ENCODE measurements at places on chromosomes 6 and 20.

- no peak for DNase-seq
Observed at GRCh38 chr6:90411292-90411781, 114.7 kb upstream of the BACH2 start.

GRCh38 chr20:37418591-37419109 lies 72.7 kb downstream of the SRC start:
- no peak for DNase-seq

DNA sequence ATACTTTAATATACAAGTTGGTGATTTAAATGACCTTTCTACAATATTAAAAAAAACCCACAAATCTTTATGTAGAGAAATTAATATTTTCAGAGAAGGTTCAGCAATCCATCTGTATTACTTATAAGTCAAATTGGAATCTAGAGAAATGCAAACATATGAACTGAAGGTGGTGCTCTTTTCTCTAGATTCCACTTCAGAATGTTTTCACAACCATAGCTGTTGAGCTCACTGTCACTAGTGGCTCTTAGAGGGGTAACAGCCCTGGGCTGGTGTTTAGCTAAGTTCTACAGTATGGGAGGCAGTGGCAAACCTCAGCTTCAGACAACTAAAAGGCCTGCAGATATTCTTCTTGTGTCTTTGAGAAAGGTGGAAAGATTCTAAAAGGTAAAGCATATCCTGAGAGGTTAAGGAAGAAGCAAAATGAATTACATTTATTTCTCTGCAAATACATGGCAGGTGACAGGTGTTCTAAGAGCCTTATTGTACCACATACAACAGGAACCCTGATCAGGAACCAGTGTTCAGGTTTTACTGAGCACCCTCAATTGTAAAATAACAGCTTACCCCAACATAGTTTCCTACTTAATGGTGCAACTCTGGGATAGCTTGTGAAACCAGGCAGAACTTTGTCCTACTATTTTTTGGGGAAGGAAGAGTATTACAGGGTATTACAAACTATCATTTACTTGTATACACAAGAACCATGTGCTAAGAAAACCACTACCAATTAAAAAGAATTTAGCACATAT lies 56.6 kb upstream of the SAMHD1 start:
- no peak for DNase-seq

DNA sequence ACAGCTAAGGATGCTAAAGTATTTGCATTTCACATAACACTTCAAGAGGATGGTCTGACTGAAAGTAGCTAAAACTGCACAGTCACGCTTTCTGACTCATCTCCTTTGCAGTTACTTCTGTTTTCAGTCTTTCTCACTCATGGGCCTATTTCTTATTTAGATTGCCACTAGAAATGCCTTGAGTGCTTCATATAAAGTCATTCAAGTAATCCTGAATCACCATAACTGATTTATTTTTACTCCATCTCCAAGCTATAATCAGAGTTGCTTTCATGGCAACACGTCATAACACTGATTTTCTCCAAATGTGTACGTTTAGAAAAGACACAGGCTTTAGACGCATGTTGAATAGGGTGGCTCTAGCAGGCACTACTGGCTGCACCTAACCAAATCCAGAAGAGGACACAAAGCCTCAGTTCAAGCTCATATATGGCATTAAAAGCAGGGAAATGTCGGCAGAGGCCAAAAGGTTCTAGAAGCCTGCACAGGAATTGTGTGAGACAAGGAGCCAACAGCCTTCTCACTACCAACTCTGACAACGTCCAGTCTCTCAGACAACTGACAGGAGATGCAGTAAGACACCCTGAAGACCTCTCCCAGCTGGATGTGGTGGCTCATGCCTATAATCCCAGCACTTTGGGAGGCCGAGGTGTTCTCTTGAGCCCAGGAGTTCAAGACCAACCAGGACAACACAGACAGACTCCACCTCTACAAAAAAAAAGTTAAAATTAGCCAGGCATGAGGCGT lies 64.1 kb upstream of the BEND6 start:
- DNase-seq = no peak

DNA sequence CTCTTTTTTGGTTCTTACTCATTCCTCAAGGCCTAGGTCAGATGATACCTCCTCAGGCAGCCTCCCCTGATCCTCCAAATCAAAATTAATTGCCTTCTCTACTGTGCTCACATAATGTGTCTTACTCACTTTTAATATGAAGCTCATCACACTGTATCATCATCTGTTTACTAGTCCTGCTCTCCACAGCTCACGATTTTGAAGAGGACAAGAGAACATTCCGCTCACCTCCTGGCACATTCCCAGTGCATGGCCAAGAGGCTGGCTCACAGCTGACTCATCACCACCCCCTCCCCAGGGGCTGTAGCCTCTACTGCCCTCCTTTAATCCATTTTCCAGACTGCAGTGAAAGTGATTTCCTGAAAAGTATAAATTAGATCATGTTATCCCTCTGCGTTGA lies 133.1 kb downstream of the ALDH8A1 start:
- DNase-seq = no peak

GRCh38 chr20:24836041-24836533 lies 113.0 kb upstream of the CST7 start:
- no peak for DNase-seq

DNA sequence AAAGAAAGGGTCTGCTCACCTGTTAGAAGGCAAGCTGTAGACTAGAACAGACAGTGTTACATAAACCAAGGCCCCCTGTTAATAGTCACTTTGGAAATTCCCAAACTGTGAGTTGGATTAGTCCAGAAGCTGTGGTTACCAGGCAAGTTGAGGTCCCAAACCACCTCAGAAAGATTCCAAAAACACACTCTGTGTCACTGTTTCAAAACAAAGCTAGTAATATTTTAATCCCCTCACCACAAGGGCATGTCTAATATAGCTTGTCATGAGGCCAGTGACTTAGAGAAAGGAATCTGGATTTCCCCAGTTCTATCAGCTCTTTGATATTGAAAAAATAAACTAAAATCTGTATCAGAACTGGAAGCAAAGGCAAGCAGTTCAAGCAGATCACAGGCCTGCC lies 244.6 kb downstream of the HAO1 start:
- DNase-seq = no peak

- no peak for DNase-seq
Observed at GRCh38 chr20:20823476-20823881, 111.0 kb upstream of the RALGAPA2 start.

DNA sequence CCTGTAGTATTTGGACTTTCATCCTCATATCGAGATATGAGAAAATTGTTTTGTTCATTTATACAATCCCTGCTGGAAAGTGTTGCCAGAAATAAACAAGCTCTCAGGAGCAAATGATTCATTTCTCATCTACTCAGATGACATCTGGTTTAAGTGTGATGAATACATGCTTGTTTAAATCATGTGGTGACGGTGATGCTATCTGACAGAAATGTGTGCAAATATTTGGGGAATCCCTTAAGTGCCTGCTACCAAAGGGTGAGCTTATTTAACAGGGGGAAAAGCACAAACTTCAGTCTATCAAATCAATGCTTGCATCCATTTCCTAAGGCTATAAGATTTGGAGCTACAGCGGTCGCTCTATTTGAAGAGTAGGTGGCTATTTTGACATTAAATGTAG lies 368.3 kb upstream of the SASH1 start:
- DNase-seq = no peak

- DNase-seq = no peak
Observed at GRCh38 chr6:14025160-14025559, 92.4 kb upstream of the CD83 start.

DNA sequence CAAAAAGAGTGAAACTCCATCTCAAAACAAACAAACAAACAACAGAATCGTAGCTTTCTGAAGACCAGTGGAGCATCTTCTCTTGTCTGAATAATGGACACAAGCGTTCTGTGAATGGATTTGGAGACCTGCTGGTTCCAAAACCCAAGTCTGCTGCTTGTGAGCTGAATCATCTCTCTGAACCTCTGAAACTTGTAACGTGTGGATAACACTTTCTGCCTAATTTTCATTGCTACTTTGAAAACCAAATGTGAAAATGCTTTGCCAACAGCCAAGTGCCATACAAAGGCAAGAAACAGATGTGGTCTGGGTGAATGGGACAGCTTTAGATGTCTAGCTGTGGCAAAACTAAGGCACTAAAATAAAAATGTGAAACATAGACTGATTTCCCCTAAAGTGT lies 44.3 kb downstream of the PHACTR1 start:
- no peak for DNase-seq

- no peak for DNase-seq
Observed at GRCh38 chr6:134372603-134373281, 54.8 kb upstream of the SGK1 start.

DNA sequence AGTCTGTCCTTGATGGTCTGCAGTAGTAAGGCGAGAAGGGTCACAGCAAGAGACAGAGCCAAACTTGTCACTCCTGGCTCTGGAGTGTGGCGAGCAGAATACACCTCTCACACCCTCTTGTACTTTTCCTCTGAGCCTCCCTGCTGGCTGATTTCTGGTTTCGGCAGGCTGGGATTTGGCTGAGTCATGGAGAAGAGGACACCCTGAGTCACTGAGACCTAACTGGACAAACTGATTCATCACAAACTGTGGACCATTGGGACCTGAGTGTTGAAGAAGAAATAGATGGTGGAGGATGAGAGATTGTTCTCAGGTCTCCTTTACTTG lies 101.7 kb downstream of the F13A1 start:
- no peak for DNase-seq

GRCh38 chr20:46220455-46221207 lies 87.7 kb downstream of the CDH22 start:
- DNase-seq = no peak

GRCh38 chr6:33343953-33344611 lies 26.5 kb upstream of the ZBTB22 start:
- no peak for DNase-seq

DNA sequence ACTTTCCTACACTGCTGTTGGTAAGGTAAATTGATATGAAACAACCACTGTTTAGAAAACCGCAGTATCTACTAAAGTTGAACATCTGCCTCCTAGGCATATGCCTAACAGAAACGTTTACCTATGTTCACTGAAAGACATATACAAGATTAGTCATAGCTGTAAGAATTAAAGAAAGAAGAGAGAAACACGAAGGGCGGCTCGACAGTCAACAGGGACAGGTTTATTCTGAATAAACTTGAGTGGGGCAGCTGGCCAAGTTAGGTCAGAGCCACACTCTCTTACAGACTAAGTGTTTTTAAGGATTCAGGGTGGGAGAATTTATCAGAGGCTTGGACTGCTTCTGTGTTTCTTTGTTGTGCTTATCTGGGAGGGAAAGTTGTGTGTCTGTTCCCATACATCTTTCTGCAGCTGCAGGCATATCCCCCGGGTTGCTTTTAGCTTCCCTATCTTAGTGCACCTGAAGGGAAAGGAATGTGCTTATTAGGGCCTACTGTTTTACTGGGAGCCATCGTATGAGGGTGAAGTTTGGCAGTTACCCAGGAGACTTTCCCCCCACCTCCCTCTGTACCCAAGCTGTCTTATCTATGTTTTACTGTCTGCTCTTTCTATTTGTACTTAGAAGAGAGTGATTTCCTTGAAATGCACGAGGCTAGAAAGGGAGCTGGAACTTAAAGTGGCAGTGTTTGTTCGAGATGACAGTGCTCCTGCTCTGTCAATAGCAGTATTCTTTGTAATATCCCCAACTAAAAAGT lies 20.4 kb downstream of the PROCR start:
- no peak for DNase-seq

DNA sequence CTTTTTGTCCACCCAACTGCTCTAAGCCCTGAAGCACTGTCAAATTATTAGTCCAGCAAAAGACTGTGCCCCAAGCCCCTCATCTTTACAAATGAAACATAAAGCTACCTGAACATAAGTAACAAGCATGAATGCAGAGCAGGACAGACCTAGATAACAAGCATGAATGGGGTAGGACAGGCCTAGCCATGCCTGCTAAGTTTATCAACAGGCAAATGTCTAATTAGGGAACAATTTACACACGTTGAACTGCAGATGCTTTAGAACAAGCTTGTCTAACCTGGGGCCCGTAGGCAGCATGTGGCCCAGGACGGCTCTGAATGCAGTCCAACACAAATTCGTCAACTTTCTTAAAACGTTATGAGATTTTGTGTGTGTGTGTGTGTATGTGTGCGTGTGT lies 13.6 kb downstream of the FBXO30 start:
- DNase-seq = no peak

DNA sequence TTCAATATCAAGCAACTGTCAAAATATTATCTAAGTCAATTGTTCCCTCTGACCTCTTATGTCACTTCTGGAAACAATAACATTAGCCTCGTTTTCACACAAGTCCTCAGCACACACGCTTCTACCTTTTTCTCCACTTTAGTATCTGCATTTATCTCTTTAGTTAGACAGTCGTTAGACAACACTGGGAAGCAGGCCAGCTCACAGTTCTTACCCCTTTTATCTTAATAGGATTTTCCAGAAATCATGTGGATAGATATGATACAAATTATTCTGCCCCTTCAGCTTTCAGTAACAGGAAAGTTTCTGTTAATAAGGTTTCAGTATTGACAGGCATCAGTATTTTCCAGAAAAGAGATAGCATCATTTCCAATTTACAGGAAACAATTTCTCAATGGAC lies 25.9 kb upstream of the HAO1 start:
- no peak for DNase-seq

DNA sequence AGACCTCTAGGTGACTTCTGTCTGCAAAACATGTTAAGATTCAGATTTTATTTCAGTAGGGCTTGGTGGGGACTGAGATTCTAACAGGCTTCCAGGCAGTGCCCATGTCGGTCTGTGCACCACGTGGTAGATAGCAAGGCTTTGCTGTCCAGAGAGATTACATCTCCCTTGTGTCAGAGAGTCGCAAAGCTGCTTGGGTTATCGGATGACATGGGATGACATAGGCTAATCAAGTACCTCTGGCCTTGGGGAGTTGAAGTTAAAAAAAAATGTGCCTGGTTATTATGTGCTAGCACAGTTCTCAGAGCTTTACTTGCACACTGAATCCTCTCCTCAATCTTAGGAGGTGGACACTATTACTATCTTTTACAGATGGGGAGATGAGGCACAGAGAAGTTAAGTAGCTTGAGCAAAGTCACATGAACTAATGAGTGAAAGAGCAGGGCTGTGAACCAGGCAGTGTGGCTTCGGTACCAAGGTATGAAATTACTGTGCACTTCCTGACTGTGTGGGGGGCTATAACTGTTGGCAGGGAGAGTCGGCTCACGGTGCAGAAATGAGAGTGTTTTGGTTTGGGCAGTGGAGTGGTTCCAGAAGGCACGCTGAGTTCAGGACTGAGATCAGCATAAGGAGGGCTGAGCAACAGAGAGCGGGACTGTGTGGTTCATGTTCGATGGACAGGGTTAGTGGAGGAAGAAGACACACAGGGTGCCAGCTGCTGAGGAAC lies 41.1 kb downstream of the FARS2 start:
- no peak for DNase-seq

DNA sequence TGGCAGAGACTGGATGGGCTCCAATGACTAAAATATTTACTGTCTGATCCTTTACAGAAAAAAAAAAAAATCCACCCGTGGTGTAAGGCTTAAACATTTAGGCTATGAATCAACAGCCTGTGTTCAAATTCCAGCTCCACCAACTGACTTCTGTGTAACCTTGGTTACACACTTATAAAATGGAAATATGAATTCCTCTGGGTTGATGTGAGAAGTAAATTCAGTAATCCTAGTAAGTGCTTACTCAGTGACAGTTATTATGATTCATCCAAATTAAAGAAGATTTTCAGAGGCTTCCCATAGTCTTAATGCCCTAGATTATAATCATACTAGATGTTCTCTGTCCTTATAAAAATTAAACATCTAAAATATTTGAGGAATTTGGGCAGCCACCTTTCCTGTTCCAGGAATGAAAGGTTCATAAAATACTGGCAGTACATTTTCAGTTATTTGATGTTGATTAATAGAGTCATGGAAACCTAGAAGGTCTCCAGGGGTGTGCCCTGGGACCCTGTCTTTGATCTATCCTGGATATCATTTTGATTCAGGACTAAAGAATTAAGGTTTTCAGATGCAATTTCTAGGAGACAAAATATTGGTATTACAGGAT lies 180.3 kb upstream of the ZNF217 start:
- no peak for DNase-seq

All from left forelimb (tissue), 1 donor.